HL-60 (cell line): ENCODE measurements at places on chromosomes 13 and 19.

DNA sequence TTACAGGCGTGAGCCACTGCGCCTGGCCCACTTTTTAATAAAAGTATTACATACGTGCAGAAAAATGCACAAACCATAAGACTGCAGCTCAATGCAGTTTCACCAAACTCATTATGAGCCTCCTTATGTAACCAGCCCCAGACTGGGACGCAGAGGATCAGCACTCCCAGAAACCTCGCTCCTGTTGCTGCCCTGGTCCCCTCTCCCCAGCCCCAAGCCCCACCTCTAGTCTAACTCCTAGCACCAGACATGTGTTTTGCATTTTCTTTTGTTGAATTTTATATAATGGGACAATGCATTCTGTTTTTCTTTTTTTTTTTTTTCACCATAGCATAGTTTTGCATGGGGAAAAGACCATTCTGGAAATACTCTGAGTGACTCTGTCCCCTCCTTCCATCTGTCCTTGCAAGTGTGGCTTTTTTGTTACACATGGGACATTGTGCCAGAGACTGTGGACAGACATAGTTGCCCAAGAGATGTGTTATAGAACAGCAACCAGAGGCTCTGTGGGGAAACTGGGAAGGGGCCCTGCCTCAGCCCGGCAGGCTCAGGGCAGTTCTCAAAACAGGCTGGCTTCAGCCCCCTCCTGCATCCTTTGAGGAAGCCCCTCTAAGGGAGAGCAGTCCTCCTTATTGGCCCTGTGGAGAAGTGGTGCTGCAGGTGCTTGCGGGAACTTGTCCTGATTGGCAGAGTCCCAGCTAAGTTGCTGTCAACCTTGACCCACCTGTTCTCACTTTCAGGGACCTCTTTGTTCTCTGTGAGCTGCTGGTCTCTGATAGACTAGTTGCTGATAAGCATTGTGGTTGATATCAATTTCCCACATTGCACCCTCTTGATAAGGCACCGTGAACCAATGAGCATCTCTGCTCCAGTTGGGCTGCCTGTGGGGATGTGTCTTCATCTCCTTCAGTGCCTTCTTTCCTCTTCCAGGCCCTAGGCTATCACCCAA is 13.8 kb upstream of the OLFM4 start:
- no peak for DNase-seq

- DNase-seq, result peak; percentile 31
These were observed 13.9 kb upstream of the CACNG6 start for GRCh38 chr19:53977429-53977990.

DNA sequence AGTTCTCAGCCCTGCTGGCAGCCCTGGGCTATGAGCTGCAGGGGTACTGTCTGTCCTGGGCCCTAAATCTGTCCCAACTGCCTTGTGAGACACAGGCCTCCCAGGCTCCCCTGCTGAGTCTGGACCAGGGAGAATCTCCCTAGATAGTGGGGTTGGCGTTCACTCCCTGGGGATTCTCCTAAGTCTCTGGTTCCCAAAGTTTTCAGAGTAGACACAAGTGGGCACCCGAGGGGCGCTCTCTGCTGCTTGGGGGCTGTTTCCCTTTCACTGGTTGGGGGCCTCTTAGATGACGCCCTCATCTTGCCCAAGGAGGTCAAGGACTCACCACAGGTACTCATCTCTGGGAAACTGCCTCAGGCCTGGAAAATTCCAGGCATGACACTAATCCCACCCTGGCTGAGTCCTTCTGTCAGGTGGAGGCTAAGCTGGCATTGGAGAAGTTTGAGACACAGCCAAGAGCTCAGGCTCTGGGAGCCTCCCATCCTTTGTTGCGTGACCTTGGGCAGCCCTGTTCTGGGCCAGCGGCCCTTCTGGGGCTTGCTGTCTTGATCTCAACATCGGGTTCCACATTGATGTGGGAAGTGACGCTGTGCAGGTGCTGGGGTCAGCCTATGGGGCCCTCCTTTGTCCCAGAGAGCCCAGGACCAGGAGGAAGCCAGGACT is 3.9 kb downstream of the RPL18A start:
- no peak for DNase-seq

GRCh38 chr13:44437356-44438233 is 64.0 kb downstream of the SERP2 start:
- no peak for DNase-seq

DNA sequence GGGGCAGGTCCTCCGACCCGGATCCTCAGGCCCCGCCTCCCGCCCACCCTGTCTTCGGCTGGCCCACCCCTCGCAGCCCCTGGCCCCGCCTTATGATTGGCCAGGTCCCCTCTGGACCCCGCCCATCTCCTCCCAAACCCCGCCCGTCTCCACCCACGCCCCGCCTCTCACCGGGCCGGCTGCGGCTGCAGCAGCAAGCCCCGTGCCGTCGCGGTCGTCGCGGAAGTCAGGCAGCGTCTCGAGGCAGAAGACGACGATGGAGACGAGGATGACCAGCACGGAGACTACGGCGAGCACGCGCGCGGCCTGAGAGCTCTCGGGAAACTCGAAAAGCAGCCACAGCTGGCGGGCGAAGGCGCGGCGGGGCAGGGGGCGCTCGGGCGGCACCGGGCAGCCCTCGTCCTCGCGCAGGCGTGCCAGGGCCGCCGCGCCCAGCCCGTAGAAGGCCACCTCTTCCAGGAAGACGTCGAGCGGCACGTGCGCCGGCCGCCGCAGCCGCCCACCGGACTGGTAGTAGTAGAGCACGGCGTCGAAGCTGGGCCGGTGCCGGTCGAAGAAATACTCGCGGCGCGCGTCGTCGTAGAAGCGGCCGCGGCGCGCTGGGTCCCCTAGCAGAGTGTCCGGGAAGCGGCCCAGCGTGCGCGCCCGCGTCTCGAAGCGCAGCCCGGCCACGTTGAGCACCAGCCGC is 495 bp downstream of the KCNA7 start:
- no peak for DNase-seq

- no peak for DNase-seq
These were observed 1.9 kb downstream of the IFNL1 start for GRCh38 chr19:39297931-39298634.

- DNase-seq, result no peak
These were observed 166.6 kb downstream of the RAP2A start for GRCh38 chr13:97600458-97601075.

DNA sequence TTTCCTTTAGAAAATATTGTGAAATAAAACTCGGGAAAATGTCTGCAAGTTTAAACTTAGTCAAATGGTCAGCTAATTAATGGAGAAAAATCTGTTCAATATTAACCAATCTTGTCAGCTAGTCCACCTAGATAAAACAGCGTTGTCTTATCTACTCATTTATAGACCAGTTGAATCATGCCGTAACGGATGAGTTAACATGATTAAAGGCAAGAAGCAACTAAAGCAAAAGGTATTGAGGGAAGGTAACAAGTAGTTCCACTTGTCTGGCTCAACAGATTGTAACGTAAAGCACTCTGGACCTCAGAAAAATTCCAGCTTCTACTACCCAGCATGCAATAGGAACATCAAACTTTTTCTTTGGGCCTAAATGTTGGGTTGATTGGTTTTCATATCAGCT is 958.2 kb downstream of the DIAPH3 start:
- DNase-seq, result no peak

DNA sequence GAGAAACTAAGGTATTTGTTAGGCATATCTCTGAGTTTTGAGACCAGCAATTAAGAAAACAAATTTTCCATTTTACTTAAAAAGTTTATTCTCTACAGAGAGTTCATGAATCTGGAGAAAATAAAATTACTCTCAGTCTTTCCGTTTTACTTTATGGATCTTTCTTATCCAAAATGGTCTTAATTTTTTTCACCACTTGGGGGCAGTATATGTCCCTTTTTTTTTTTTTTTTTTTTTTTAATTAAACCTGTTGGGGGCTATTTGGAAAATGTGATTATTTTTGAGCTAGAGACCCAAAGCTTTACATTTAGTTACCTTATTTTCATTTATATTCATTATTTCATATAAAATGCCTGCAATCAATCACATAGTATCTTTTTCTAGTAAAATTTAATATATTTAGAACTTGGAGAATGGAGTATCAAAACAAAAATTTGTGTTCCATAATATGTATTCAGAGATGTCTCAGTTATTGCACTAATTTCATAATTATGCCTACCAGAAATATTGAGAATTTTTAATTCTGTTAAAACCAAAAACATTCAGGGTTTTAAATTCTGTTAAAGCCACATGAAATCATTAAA is 27.1 kb downstream of the PIBF1 start:
- DNase-seq, result no peak
